ENCODE measurements at places on chromosomes 1 and 21.

DNA sequence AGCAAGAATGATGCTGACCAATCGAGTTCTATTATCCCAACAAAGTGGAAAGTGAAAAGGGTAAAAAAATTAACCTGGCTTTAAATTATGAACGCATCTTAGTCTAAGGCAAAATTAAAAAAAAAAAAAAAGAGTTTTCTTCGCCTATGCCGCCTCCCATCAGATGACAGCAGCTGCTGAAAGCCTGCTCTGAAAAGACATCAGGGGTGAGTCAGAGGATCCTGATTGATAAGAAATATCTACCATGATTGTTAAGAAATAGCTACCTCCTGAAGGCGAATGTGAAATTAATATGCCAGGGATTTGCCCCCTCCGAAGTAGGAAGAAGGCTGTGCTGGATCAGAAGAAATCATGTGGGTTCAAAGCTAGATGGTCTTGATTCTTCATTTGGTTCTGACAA, 216.8 kb upstream of the C1orf87 start:
- no peak for DNase-seq

DNA sequence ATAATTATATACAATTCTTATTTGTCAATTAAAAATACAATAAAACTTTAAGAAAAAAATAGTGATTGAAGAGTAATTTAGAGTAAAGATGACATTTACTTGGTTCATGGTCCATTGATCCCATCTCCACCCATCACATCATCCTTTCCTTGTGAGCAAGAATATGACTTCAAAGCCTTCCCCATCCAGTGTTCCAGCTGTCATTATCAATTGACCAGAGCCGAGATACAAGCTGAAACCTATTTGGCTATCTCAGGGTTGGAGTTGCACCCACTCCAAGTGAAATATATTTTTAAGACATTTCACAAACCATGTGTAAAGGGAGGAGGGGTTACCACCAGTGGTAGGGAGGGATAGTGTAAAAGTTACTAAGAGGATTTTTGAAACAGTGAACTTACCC, 428.9 kb upstream of the C1orf87 start:
- no peak for DNase-seq

GRCh38 chr1:115329965-115330364, 8.1 kb downstream of the NGF start:
- DNase-seq, result no peak

- DNase-seq, result no peak
Observed at GRCh38 chr1:100438789-100439188, 86.5 kb downstream of the CDC14A start.

- DNase-seq, result no peak
Observed at GRCh38 chr1:94286864-94287437, 49.6 kb upstream of the ARHGAP29 start.

GRCh38 chr1:12142141-12142823, 24.5 kb upstream of the TNFRSF1B start:
- DNase-seq, result no peak

- DNase-seq, result no peak
Observed at GRCh38 chr1:80341021-80341420, 1334.5 kb upstream of the ADGRL4 start.

DNA sequence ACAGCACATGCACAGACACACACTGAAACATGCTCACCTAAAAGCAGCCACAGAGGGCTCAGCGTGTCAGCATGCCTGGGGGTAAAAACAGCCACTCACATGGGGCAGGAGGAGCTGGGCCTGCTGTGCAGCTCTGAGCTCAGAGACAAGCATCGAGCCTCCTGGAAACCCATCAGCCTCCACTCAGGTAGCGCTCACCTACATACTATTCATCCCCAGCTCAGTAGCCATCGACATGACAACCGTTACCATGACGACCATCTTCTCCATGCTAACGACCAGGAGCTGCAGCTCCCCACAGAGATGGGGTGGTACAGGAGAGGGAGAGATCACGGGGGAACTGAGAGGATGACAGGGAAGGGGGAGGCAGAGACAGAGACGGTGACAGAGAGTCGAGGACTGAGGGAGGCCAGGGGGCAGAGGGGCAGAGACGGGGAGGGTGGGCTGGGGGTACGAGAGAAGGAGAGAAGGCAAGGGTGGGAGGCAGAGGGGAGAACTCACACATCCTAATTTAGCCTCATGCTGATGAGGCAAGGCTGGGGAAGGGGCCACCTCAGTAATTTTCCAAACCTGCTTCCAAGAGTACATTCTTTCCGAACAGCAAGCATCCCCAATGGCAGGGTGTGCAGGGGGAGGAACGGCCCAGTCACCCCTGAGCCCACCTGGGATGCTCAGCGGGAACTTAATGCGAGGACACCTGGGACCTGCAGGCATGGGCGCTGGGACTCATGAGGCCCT, 28.4 kb downstream of the SDC3 start:
- DNase-seq, result no peak

DNA sequence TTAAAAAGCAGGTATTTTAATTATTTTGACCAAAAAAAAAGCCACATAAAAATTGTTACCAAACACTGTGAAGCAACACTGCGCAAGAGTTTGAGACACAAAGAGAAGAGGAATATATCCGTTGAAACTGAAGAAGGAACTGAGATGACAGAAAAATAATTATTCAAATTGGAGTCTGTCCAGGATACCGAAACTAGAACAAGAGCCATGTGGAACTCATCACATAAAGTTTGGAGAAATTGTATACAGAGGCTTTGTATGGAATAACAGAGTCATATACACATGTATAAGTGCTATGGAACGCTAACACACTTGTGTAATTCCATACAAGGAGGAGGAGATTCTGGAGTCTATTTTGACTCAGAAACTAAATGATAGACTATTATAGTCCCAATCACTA, 675.1 kb upstream of the ADGRL2 start:
- DNase-seq, result no peak

DNA sequence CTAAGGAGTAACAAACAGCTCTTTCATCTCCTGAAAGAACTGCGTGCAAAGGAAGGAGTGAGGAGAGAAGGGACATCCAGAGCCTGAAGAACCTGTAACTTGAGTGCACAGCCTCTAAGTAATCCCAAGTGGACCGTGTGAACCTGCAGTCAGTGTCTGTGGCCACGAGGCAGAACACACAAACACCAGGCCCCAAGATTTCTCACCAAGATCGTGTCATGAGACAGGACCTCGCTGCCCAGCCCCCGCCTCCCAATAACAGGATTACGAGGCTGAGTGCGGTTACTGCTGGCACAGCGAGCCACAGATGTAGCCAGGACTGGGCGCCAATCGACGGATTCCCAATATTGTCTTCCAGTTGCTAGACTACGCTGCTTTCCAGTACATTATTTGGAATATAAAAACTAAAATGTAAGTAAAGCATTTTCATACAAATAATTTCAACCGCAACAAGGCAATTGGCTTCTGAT, 101.3 kb upstream of the SLC25A33 start:
- no peak for DNase-seq

DNA sequence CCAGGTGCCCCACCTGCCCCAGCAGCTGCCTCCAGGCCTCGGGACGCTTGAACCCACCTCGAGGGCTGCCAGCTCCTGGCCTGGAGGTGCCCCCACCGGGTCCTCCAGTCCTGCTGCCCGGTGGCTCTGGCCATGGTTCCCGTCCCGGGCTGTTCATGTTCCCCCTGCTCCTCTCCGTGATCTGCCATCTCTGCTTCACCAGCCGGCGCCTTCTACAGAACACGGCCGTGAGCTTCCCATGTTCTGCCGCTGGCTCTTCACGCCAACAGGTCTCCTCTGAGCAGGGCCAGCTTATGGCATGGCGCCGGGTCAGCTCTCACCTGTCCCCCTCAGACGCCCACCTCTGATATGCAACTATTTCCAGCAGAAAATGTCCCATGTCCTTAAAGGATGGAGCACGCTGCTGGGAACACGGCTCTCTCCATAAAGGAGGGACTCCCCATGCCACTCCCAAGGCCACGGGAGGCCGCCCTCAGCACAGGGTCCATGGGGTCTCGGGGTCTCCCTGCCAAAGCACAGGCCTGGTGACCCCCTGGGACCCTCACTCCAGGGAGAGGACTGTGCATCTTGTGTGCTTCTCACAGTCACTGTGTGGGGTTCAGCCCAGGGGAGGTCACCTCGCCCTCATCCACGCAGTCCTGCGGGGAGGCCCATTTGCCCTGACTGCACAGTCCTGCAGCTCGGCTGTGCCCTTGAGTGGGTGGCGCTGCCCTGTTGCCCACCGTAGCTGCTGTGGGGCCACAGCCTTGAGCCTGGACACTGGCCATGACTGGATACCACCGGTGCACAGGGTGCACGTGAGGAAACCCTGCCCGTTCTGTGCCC, 36.7 kb downstream of the COL18A1 start:
- DNase-seq, result no peak

DNA sequence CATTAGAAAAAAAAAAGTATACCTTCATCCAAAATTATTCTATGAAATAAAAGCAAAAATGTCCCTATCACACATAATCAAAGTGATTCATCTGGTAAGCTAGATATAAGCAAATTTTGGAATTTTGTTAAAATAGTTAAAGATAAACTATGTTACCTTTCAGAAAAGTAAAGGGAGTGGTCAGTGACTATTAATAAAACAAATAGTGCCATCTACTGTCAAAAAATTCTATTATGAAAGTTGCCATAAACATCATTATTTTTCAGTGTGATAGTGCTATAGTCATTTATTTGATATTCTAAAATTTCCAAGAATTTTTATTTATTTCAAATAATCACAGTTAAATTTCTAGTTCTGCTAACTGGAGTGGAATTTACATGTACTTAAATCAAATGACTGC, 803.7 kb downstream of the KCNT2 start:
- DNase-seq, result peak; percentile 5

DNA sequence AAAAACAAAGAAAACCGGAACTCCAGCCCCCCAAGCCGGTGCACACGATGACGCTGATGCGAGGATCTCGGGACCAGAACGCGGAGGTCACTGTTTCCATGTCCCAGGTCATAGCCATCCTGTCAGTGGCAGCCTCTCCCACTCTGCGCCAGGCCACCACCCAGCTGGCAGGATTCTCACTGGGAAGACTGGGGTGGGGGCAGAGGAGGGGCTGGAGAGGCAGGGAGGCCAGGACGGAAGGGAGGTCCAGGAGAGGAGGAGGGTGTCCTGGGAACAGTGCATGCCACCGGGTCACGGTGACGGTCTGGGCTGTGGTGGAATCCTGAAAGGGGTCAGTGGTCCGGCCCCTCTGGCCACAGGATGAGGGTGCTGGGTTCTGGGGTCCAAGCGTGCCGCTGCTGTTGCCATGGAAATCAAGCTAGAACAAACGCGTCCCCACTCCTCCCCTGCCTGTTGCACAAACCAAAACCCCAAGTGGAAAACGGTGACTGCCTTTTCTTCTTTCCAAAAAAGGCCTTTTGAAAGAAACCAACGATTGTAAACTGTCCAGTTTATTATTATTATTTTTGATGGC, 26.1 kb downstream of the MRPL37 start:
- no peak for DNase-seq

DNA sequence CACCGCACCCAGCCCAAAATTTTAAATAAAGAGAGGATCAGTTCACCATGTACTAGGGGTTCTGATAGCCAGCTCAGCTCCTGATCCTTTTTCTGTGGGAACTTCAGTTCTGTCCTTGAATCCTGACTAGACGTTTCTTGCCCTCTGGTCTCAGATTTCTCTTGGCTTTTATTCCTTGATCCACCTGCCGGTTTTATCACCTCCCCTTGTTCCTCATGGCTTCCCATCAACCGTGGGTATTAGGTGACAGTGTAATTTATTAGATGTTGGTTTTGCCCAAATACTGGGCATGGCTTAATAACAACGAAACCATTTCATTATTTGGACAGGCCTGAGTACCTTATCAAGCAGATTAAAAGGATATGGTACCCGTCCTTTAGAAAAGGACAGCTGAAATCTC, 22.5 kb downstream of the SLC45A1 start:
- DNase-seq, result no peak

- no peak for DNase-seq
Observed at GRCh38 chr1:106047210-106047609, 1009.3 kb upstream of the PRMT6 start.

DNA sequence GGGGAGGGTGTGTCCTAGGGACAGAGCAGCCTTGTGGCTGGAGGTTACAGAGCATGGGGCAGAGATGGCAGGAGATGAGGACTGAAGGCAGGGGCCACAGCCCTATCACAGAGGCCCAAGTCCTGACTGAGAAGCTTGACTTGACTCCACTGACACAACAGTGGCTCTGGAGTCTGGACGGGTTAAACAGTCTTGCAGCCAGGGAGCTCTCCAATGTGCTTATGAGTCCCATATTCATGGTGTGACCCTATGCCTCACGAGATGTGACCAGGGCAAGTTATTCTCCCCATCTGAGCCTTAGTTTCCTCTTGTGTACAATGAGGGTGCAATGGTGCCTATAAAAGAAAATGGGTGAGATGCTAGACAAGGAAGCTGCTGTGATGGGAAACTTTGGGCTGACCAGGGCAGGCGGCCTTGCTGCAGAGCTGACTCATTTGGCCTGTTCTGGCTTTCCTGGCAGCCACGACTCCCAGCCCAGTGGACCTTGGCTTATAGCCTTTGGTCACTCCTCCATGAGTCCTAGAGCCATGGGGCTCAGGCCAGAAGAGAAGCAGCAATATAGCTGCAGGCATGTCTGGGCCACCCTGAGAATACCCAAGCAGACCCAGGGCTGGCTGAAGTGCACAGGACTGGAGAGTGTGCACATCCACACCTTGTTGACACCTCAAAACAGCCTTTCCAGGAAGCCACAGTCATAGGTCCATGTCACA, 2.8 kb upstream of the TTC22 start:
- peak; percentile 27 for DNase-seq

GRCh38 chr1:225859151-225859550, 23.0 kb downstream of the TMEM63A start:
- no peak for DNase-seq

- DNase-seq, result peak; percentile 61
Observed at GRCh38 chr21:41345934-41346685, 15.7 kb upstream of the MX2 start.

- DNase-seq, result no peak
Observed at GRCh38 chr21:29175408-29176134, 45.1 kb downstream of the MAP3K7CL start.

DNA sequence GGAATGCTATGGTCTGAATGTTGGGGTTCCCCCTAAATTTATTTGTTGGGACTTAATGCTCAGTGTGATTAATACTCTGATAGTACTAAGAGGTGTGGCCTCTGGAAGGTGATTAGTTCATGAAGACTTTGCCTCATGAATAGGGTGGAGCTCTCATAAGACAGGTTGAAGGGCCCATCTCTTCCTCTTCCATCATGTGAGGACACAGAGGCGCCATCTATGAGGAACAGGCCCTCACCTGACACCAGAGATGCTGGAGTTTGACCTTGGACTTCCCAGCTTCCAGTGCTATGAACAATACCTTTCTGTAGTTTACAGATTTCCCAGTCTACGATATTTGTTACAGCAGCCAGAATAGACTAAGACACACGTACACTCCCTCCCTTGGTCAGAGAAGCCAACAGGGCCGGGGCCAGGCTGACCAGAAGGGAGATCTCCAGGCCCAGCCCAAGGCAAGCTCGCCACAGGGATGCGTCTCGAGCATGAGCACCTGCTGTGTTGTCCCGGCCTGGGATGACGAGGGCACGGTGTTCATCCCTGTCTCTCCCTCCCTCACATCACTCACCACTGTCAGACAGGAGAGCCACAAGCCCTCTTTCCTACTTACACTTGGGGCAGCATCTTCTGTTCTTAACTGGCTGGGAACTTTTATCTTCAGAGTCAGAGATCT, 4.7 kb upstream of the ABCG1 start:
- no peak for DNase-seq

- DNase-seq, result no peak
Observed at GRCh38 chr1:58249737-58250586, 296.6 kb downstream of the OMA1 start.
